MV-4-11 (cell line): ENCODE measurements at places on chromosomes 13 and 19.

DNA sequence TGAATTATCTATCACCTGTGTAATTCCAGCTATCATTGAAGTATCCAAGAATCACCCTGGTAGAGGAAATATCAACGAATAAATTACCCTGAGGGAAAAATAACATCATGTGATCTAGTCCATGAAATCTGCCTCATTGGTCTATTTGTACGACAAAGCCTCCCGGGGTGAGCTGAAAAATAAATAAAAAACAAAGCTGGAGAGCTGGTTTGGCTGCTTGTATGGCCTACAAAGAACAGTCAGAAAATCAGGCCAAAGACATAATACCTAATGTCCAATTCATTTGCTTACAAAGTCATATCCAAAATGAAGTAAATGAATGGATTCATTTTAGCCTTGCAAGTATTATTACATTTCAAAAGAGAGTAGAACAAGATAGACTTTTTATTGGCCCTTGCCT is 449.9 kb downstream of the KLF12 start:
- no peak for DNase-seq

DNA sequence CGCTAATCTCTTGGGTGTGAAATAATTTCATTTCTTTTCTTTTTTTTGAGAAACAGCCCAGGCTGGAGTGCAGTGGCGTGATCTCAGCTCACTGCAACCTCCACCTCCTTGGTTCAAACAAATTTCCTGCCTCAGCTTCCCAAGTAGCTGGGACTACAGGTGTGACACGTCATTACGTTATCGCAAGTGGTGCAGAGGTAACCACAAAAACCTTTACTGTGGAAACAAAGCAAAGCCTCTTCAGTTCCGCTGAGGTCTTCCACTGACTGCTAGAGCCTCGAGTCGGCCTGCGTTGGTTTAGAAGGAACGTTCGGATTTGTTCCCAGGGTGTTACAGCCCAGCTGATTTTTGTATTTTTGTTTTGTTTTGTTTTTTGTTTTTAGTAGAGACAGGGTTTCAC is 2.0 kb upstream of the ZNF784 start:
- no peak for DNase-seq

- no peak for DNase-seq
These were observed 24.6 kb upstream of the GARRE1 start for GRCh38 chr19:34229721-34230120.

GRCh38 chr13:40094056-40094455 is 438.6 kb downstream of the COG6 start:
- no peak for DNase-seq

DNA sequence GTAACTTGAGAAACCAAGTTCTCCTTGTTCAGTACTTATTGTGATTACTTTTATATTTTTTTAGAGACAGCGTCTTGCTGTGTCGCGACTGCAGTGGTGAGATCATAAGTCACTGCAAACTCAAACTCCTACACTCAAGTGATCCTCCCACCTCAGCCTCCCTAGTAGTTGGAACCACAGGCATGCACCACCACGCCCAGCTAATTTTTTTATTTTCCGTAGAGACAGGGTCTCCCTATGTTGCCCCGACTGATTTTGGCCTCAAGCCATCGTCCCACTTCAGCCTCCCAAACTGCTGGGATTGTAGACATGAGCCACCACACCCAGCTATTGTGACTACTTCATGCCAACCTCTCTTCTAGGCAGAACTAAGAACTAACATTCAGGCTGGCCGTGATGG is 8.3 kb downstream of the C19orf53 start:
- no peak for DNase-seq

- peak; percentile 58 for DNase-seq
These were observed 14.3 kb downstream of the LRP3 start for GRCh38 chr19:33208371-33208895.

DNA sequence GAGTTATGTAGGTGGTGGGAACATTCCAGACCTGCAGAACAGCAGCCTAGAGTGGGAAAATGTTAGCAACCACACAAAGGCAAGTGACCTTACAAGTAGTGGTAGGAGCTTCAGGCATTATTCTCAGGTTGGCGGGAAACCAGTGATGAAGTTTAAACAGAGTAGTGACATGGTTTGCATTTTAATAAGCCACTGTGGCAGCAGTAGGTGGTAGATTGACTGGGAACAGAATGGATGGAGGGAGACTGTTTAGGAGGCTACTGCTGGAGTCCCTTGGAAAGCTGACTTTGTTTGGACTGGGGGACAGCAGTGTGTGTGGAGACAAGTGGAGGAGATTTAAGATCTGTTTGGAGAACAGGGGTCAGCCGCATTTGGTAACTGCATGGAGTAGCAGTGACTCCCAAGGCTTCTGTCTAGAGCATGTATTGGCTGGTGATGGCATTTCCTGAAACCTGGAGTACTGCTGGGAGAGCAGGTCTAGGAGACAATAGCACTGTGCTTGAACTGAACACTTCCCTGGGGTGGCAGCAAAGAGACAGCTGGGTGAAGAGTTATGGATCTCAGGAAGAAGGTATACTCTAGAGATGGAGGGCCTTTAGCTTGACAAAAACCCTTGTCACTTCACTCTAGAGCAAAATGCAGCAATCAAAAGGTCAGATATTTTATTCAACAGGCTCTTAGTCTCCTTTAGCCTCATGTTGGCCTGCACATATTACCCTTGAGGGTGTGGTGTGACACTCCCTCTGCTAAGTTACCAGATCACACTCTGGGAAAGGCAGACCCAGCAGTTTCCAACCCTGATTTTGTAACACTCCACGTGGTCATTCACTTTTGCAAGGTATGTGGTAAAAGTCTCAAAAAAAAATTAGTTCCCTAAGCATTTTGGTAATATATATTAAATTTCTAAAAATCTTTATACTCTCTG is 70.3 kb downstream of the DHRS12 start:
- DNase-seq: no peak

DNA sequence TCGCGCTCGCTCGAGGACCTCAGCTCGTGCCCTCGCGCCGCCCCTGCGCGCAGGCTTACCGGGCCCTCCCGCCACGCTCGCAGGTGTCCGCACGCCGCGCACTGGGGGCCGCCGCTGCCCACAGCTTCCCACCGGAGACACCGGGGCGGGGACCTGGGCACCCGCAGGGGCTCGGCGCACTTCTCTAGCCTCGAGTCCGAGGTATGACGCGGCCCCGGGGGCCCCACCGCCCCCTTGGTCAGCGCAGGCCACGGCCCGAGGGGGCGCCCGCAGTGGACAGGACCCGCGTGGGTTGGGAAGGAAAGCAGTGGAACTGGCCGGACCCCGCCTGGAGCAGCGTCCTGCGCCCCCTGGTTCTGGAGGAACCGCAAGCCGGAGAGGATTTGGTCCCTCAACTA is 2.1 kb upstream of the GRWD1 start:
- DNase-seq: no peak

DNA sequence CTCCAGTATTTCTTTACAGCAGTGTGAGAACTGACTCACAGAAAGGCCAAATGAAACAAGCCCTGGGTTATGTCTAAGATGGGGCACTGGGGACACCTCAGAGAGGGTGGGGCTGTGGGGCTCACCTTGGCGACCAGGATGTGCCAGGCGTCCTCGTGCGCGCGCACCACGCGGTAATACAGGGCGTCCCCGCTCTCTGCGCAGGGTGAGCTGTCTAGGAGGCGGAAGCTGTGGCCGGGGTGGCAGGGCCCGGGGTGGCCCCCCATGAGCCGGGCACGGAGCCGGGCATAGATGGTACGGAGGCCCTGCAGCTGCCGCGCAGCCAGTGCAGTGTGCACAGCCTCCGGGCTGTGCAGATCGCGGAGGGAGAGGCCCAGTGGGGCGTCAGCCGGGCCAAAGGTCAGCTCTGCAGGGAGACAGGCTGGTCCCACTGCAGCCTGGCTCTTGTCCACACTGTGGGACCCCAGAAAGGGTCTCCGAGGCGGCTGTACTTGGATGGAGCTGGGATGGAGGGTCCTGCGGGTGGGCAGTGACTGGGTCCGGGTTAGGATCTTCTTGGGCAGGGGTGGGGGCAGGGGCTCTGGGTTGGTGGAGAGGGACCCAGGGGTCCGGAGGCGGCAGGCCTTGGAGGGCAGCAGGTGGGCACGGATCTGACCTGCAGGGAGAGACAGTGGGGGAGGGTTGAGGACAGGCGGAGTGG is 3.4 kb downstream of the PEAK3 start:
- DNase-seq: no peak

DNA sequence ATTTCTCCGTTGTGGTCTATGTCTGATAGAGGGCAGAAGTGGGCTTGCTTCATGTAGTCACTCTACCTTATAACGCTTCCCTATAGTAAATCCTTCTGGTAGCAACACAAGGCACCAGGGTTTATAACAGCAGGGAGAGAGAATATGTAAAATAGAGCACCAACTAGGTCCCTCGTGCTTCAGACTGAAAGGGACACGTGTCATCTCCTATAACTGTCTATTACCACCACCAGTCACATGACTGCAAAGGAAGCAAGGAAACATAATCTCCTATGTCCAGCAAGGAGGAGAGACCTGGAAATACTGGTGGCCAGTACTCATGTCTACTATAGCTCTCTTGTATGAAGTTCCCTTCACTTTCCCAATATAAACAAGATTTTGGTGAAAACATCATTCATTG is 79.2 kb downstream of the SLAIN1 start:
- DNase-seq: no peak

DNA sequence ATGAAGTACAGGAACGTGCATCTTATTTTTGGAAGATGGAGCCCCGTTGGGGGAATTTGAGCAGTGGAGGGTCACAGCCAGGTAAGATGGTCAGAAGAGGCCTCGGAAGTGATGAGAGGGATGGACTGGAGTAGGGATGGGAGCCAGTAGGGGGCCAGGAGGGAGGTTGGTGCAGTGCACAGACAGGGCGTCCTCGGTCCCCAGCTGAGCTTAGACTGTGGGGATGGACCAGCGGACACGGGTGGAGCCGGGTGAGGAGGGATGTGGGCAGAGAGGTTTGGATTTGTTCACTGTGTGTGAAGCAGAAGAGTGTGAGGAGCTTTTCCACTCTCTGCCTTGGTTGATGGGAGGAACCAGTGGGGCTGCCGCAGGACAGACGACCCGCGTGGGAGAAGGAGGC is 10.6 kb downstream of the RPS9 start:
- no peak for DNase-seq

DNA sequence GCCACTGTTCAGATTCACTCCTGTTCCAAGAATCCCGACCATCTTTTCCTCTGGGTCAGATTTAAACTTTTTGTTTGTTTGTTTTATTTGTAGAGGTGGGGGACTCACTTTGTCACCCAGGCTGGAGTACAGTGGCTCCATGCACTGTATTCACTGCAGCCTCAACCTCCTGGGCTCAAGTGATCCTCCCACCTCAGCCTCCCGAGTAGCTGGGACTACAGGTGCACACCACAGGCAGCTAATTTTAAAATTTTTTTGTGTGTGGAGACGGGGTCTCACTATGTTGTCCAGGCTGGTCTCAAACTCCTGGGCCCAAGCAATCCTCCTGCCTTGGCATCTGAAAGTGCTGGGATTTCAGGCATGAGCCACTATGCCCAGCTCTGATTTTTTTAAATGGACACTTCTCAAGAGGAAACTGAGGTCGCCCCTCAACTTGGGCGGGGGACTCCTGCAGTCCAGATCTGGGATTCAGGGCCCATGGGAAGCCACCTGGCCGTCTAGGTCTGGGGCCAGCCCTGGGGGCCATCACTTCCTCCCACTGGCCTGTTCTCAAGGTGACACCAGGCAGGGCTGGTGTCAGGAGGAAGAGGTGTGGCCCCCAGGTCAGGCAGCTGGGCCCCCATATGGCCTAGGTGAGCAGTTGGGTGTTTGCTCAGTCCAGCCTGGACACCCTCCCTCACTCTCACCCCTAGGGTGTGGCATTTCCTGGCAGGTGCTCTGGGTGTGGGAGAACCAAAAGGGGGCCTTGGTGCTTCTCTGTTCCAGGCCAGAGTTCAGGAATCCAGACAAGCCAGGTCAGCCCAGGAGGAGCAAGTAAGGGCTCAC is 1.3 kb downstream of the B3GNT3 start:
- DNase-seq: no peak

DNA sequence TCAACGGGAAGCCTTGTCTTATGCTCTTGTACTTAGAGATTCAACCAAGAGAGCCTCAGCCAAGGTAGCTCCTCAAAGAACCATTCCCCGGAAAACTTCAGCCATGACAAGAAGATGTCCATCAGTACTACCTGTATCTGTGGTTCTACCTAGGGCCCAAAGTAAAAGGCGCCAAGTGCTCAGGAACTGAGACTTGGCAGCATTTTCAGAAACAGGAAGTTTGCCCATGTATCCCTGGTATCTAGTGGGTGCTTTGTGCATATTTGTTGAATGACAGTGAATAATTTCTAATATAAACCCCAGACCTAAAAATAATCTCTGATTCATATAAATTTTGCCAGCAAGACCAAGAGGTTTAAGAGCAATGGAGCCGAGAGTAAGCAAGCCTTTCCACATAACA is 7.2 kb downstream of the FAM216B start:
- DNase-seq: no peak

- DNase-seq: no peak
These were observed 202.9 kb downstream of the GPC5 start for GRCh38 chr13:91601273-91601672.

- peak; percentile 55 for DNase-seq
These were observed 205.0 kb downstream of the TSHZ3 start for GRCh38 chr19:31144075-31144870.

GRCh38 chr19:38381138-38381537 is 6.7 kb downstream of the GGN start:
- DNase-seq: no peak

GRCh38 chr13:36026531-36026930 is 104.7 kb downstream of the DCLK1 start:
- DNase-seq: no peak

GRCh38 chr13:72141855-72142519 is 275.0 kb upstream of the DACH1 start:
- DNase-seq: no peak

GRCh38 chr13:41767801-41768200 is 193.1 kb downstream of the VWA8 start:
- no peak for DNase-seq

- DNase-seq: no peak
These were observed 28.0 kb upstream of the FOXO1 start for GRCh38 chr13:40694426-40694825.

GRCh38 chr19:49403404-49404187 is 15.5 kb downstream of the KASH5 start:
- no peak for DNase-seq

DNA sequence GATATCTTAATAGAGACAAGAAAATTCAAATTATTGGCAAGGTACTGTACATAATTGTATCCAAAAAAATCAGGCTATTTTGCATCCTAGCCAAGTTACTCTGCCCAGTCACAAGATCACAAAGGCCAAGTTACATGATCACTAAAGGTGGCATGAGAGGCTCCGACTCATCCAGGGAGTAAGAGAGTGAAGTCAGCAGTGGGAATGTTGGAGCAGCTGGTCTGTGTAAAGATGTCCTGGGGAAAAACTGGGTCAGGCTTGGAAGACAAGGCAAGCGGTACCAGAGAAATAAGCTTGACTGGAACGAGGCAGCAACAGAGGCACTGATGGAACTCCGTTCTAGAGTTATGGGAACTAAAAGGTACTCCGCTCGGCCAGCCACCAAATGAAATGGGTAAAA is 50.2 kb upstream of the PSG2 start:
- no peak for DNase-seq
